Left ventricle myocardium superior (tissue), 1 donor: ENCODE measurements at places on chromosomes 3 and 15. TPM values are rescaled to one million over a fixed set of nuclear protein-coding genes. Genes with fewer than 3 reads are reported as not detected.

Gene RBP2
- total RNA-seq, result not detected

Gene ADPGK
- total RNA-seq, result 8.4 TPM

Gene MKRN2
- total RNA-seq, result 33.6 TPM

Gene IMPG2
- 0.20 TPM for total RNA-seq

Gene ALDH1A3
- 6.8 TPM for total RNA-seq

Gene GOLGA8T
- total RNA-seq, result 0.27 TPM

Gene FSTL1
- total RNA-seq, result 186 TPM

Gene SI
- not detected for total RNA-seq

Gene CADPS
- total RNA-seq, result 14.3 TPM

Gene CCDC54
- not detected for total RNA-seq

Gene RAB27A
- 5.7 TPM for total RNA-seq

GRCh38 chr3:39671116-39671515, 138.3 kb upstream of the MYRIP start:
- DNase-seq, result no peak

GRCh38 chr3:33578325-33579177, 138.3 kb upstream of the UBP1 start:
- no peak for DNase-seq

DNA sequence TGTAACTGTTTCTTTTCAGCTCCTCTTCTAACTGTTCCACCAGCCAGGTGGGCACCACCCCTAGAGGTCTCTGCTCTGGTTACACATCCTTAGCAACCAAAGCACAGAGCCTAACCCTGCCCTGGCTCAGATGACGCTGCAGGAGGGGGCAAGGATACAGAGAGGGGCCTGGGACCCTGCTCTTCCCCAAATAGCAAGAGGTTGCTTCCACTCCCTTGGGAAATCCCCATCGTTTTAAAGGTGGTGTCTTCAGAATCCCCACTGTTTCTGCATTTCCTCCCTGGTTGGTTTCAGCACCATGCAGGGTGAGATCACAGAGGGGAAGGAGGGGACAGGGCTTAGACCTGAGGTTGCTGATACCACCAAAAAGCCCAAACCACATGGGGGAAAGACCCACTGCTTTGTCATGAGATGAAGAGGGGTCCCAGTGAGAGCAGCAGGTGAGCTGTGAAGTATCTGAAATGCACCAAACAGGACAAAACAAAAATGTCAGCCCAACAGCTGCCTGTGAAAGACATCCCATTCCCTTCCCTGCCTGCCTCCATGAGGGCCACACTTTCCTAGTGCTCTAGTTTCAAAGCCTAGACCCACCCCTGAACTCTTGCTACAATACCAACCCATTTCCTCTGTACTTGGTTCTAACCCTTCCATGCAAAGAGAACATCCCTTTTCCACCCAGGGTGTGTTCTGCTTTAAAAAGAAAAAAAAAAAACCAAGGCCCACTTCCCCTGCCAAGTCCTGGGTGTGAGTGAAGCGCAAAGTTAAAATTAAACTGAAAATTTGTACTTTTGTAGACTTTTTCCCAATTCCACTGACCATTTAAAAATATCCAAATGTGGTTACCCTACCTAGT, 29.0 kb downstream of the ANP32A start:
- DNase-seq, result no peak

- DNase-seq, result no peak
Observed at GRCh38 chr15:73265536-73266153, 103.1 kb downstream of the HCN4 start.

- DNase-seq, result no peak
Observed at GRCh38 chr3:23966328-23966727, 21.2 kb downstream of the NR1D2 start.

GRCh38 chr3:13746385-13746784, 133.5 kb downstream of the WNT7A start:
- DNase-seq, result no peak

GRCh38 chr3:48567090-48567489, 3.5 kb upstream of the UCN2 start:
- DNase-seq, result no peak

GRCh38 chr3:72625602-72626337, 222.5 kb downstream of the SHQ1 start:
- DNase-seq, result no peak

GRCh38 chr3:77590191-77590590, 550.3 kb downstream of the ROBO2 start:
- no peak for DNase-seq

DNA sequence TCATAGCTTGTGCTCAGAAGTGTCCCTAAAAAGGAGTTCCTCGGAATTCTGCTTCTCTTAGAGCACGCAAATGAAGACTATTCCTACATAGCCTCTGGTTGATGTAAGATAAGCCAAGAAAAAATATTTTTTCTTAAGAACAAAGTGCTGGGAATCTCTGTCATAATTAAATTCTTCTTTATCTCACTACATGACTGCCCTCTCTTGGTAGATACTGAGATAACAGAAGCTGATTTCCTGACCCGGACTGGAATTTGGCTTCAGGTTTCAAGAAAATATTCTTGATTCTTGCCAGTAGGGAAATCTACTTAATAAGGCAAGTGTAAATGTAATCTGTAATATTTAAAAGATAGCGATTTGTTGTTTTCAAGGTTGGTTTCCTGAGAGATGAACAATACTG, 31.3 kb upstream of the SETMAR start:
- no peak for DNase-seq

- DNase-seq, result no peak
Observed at GRCh38 chr15:81095690-81096365, 38.2 kb upstream of the CFAP161 start.

GRCh38 chr3:30438126-30438525, 168.3 kb upstream of the TGFBR2 start:
- no peak for DNase-seq

- DNase-seq, result no peak
Observed at GRCh38 chr3:86234506-86235254, 756.3 kb downstream of the VGLL3 start.

GRCh38 chr15:35062738-35063099, 22.4 kb downstream of the NANOGP8 start:
- DNase-seq, result no peak

GRCh38 chr3:179957264-179957845, 79.4 kb downstream of the PEX5L start:
- DNase-seq, result no peak

- peak; percentile 99 for DNase-seq
Observed at GRCh38 chr15:96330450-96331143, at the start of gene NR2F2. Gene NR2F2, plus strand, starts transcription at chr15:96330700. Its CDS starts 1,406 bp downstream, at chr15:96332106.

GRCh38 chr3:112814266-112814665, 32.4 kb downstream of the CD200R1L start:
- no peak for DNase-seq

DNA sequence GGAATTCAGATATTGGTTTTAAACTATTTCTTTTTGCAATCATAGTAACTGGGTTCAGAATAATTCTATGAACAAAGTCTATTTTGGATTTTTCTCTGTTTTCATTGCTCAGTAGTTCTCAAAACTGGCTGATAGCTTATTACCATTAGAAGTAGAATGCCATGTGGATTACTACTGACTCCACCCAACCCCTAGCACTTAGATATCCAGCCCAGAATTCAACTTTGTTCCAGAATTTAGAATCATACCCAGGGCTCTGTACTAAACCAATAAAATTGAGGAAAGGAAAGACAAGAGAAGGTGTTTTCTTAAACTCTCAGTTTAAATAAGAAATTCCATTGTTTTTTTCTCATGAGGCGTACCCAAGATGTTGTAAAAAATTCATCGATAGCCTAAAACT, 39.0 kb upstream of the ABHD10 start:
- DNase-seq, result no peak

- no peak for DNase-seq
Observed at GRCh38 chr3:144931590-144931989, 960.0 kb downstream of the DIPK2A start.

- DNase-seq, result peak; percentile 78
Observed at GRCh38 chr15:68578980-68579935, at the start of gene CORO2B. Gene CORO2B, plus strand, starts transcription at chr15:68578993. Its CDS starts 270 bp downstream, at chr15:68579263.

GRCh38 chr15:87681104-87681503, 575.4 kb downstream of the NTRK3 start:
- DNase-seq, result no peak

DNA sequence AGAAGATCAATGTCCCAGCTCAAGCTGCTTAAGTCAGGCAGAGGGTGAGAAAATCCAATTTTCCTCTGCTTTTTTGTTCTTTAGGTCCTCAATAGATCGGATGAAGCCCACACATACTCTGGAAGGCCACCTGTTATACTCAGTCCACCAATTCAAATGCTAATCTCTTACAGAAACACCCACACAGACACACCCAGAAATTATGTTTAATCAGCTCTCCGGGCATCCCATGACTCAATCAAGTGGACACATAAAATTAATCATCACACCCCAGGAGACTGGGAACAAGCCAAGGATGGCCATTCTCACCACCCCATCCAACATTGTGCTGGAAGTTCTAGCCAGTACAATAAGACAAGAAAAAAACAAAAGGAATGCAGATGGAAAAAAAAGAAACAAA, 67.8 kb upstream of the SLC24A5 start:
- no peak for DNase-seq

- DNase-seq, result no peak
Observed at GRCh38 chr3:9615003-9615628, 34.2 kb upstream of the MTMR14 start.
